Activated CD4-positive, alpha-beta T cell treated with anti-CD3 and anti-CD28 coated beads, Interleukin-2, amount 50 U/mL, for 48 hours (primary cell): ENCODE measurements at places on chromosomes 3 and 15.

- DNase-seq, result no peak
These were observed 217.7 kb downstream of the MEIS2 start for GRCh38 chr15:36882487-36883131.

DNA sequence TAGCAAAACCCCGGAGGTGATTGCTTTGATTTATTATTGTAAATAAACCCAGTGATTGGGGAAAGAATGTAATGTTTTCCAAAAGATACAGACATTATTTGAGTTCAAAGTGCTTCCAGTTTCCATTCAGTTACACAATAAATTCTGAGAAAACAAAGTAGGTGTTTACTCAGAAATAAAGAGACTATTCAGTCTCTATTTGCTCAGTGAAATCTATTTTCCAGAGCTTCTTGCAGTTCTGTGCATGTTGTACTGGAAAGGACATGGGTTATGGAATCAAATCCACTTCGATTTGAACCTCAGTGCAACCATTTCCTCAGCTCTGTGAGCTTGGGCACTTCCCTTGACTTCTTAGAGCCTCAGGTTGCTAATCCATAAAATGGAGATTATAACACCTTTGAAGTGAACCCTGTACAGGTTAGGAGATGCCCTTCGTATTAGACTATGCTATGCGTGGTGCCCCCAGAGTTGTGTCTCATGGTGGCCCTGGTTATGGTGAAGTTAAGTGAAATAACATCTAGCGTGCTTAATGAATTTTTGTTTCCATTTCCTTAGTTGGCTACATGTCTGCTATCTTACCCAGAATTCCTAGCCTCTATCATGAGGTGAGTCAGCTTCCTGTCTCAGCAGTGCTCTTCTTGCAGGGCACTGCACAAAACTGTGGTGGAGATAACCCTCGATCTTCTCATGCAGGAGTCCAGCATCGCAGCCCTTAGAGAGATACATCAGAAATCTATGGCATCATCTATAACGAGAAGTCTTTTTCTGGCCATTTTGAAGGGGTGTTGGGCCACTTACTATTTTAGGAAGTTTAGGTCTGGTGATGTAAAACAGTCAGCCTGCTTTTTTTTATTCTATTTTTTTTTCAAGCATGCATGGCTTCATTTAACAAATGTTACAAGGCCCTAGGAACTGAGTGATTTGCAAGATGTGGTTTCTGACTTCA lies 97.7 kb downstream of the RPL39L start:
- no peak for DNase-seq

GRCh38 chr3:50630877-50631276 lies 13.9 kb downstream of the MAPKAPK3 start:
- DNase-seq, result no peak

DNA sequence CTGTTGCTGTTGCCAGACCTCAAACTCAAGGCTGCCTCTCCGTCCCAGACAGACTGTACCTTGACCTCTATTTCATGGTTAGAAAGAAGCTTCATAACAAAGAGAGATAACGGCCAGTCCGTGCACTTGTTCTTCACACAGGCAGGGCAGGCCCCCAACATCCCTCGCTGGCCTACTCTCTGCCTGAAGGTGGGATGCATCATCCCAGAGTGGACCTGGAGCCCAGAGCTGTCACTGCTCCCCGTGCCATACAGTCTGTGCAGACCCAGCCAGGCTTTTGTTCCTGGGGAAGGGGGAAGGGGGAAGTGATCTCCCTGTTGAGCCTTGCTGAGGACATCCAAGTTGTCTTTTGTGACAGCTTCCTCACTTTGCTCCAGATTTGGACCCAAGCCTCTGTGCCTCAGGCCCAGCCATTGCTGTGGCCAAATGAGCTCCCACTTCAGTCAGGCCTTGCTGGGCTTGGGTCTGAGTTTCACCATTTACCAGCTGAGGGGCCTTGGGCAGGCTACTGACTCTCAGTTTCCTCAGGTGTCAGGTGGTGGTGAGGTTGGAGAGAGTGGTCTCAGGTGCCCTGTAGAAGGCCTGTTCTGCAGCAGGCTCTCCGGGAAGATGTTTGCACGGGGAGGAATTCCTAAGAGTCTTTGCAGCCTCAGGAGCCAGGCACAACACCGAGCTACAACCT lies 141.6 kb downstream of the DNAJB8 start:
- no peak for DNase-seq

DNA sequence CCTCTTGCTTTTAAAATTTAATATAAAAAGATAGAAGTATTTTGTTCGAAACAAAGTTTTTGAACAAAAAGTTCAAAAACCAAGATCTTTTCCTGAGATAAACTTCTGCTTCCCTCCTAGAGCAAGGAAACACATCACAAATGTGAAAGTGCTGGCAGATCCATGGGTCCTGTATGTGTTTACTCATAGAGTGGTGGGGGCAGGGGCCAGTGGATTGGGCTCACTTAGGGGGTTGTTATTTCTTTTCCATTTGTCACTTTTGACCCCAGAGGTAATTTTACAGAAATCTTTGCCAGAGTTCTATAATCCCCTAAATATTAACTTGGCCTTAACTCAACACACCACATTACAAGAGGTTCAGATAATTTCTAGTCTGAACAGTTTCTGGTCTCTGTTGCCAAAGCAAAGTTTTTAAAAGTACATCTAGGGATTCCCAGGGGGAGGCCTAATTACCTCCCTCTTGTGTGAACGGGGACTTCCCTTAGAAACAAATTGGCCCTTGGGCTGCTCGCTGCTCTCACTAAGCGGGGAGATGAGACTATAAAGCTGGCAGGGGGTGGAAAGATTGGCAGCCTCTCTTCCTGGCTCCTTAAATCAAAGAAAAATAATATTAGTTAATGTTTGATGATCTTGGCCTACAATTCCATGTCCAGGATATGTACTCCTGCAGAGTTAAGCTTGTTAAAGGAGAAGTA lies 66.8 kb upstream of the PTX3 start:
- DNase-seq, result no peak

- no peak for DNase-seq
These were observed 181.1 kb downstream of the PLCL2 start for GRCh38 chr3:17065881-17066280.

DNA sequence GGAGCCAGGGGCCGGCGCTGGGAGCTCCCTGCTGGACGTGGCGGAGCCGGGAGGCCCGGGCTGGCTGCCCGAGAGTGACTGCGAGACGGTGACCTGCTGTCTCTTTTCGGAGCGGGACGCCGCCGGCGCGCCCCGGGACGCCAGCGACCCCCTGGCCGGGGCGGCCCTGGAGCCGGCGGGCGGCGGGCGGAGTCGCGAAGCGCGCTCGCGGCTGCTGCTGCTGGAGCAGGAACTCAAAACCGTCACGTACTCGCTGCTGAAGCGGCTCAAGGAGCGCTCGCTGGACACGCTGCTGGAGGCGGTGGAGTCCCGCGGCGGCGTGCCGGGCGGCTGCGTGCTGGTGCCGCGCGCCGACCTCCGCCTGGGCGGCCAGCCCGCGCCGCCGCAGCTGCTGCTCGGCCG lies 1.5 kb downstream of the SMAD6 start:
- peak; percentile 16 for DNase-seq

- no peak for DNase-seq
These were observed 44.3 kb downstream of the SLCO3A1 start for GRCh38 chr15:91897585-91898372.

GRCh38 chr15:96497951-96498350 lies 167.5 kb downstream of the NR2F2 start:
- DNase-seq, result no peak

GRCh38 chr15:38563723-38564519 lies 693 bp downstream of the RASGRP1 start:
- DNase-seq, result peak; percentile 91
